ENCODE measurements at places on chromosomes 1 and 21.

- DNase-seq: no peak
Observed at GRCh38 chr21:45364468-45365185, 40.3 kb upstream of the COL18A1 start.

DNA sequence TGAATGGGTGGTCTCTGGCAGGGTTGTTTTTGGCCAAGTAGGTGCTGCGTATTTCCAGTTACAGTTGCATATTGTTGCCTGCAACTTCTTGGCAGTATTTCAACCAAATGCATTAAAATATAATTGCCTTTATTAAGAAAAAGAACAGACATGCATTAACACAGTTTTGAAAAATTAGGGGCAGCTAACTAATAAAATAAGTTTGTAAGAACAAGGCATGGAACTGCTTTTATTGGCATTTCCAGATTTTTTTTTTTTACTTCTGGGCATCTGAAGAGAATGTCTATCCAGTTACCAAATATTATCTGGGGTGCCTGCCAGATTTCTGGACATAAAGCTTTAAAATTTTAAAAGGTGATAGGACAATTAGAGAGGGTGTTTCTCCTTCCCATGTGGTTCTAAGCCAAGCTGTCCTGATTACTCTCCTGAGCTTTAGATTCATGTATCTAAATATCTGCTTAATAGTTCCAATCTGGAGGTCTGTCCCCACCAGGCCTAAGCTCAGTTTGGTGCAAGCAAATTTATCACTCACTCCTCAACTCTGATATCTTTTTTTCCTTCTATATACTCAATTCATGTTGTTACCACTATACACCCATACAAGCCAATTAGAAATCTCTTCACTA, 553.3 kb upstream of the USP24 start:
- no peak for DNase-seq

- DNase-seq: no peak
Observed at GRCh38 chr1:14160781-14161180, 437.7 kb upstream of the KAZN start.

GRCh38 chr1:65265651-65266351, 43.5 kb upstream of the DNAJC6 start:
- DNase-seq: no peak

GRCh38 chr1:95369985-95370690, 136.1 kb downstream of the RWDD3 start:
- no peak for DNase-seq

DNA sequence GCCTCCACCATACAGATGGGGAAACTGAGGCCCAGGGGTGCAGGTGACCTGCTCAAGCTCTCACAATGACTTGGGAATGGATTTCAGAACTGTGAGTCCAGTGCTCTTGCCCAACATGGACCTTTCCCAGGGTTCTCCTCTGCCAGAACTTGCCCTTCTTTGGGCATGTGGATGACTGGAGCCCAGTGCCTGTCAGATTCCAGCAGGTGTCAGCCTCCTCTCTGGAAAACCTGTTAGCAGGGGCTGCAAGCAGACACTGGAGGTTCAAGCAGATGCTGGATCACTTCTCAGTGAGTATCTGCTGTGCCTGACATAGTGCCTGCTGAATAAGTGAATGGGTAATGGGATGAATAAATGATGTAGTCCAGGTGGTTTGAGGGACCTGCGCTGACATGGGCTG, 314.2 kb upstream of the POU3F1 start:
- no peak for DNase-seq

- DNase-seq: no peak
Observed at GRCh38 chr1:35406103-35406502, 137.6 kb downstream of the ZMYM4 start.

GRCh38 chr1:196774603-196775002, at the start of gene CFHR3:
CFHR3 (plus strand) TSS chr1:196774840; CDS start chr1:196774887, 47 bp downstream.
- no peak for DNase-seq

DNA sequence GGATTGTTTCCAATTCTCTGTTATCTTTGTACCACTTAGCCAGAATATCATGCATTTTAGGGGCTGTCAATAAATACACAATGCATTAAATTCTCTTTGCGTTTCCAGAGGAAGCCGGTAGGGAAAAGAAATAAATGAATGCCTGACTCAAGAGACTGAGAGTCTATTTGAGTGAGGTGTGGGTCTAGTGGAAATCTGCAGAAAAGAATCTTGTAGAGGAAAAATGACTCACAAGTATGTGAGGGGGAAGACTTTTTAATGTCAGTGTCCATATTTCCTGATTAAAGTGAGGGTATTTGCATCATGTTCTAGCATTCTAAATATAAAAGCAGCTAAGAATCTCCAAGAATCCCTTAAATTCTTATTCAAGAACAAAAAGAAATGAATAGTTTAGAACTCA, 271.1 kb downstream of the PTPRC start:
- no peak for DNase-seq

DNA sequence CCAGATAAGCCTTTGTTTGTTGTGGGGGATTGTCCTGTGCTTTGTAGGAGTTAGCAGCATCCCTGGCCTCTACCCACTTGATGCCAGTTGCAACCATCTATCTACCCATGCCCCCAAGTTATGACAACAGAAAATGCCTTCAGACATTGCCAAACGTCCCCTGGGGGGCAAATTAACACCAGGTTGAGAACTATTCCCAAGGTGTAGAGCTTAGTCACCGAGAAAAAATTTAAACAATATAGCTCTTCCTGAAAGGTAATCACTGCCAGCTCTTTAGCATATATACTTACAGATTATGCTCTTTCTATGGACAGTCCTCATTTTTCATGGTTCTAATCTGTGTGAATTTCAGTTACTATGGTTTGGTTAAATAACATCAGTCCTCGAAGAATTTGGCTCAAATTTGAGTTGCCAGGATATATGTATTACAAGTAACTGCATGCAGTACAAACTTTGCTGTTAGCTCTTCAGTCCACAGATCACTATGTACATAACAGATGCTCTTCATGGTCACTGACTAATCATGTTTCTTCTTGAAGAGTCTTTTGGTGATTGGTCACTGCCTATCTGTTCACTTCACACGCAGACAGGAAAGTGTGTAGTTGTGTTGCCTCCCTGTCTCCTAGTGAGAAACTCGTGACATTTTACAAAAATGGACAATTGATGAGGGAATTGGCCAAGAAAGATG, 25.2 kb downstream of the MAPKAPK2 start:
- no peak for DNase-seq

DNA sequence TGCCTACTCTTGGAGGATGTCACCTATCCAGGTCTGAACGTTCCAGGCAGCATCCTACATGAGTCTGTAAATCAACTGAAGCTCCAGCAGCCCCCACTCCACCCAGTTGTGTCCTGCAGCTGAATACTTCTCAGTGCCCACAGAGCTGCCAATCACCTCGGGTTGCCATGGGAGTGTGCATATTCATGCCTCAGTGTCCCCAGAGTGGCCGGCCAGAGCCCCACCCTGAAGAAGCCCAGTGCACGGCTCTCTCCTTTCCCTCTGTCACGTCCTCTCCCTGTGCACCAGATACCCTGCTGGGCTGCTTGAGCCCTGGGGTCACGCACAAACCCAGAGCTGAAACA, 16.1 kb upstream of the GSTM4 start:
- DNase-seq: no peak

DNA sequence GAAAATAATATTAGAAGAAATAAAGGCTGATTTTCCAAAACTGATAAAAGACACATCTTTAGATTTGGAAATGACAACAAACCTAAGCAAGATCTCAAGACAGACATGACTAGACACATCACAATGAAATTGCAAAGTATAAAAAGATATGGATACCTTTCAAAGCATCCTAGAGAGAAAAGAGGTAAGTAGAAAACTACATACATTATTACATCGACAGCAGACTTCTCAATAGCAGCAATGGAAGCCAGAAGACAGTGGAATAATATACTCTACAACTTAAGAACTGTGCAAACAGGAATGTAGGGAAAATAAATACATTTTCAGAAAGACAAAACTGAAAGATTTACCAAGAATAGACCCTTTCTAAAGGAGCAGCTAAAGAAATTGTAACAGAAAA, 50.2 kb downstream of the DENND1B start:
- no peak for DNase-seq

DNA sequence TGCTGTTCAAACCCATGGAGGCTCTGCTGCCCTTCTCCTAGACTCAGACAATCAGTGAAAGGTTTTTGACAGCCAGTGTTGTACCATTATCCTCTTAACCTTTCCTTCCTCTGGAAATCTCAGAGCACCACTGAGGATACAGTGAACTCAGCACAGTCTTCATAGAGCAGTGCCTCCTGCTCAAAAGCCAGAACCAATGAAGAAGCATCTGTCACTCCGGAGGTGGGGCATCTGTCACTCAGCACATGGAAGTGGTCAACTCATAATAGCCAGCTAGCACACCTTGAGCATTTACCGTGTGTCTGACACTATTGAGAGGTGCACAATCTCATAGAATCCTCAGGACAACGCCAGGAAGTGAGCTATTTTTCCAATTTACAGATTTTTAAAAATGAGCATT, 62.4 kb downstream of the NMNAT2 start:
- DNase-seq: no peak

DNA sequence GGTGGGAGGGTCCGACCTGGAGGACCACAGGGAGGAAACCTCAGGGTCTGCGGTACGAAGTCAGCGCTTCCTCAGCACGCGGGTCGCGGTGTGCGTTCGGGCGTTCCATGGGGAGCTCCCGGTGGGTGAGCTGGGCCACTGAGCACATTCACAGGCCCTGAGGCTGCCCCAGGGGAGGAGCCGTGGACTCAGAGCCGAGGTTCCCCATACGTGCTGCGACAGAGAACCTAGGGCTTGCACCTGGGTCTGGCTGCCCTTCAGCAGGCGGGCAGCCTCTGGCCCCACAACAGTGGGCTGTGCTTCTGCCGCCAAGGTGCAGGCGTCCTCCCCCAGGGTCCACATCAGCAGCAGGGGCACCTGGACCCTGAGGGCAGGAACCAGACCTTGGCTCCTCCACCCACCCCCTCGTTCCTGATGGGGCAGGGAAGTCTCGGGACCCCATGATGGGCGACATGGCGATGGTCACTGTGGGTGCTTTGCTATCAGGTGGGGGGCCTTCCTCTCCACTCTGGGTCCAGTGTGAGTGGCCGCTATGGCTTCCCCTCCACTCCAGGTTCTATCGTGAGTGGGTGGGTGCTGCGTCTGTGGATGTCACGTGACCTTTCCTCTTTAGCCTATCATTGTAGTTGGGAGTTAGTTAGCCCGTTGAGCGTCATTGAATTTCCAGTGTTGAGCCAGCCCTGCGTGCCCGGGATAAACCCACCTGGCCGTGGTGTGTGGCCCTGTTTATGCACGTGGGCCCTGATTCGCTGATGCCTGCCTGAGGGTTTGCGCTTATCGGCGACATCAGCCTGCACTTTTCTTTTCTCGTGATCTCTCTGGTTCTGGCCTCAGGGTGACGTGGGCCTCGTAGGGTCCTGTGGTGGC, 27.9 kb downstream of the FTCD start:
- no peak for DNase-seq

DNA sequence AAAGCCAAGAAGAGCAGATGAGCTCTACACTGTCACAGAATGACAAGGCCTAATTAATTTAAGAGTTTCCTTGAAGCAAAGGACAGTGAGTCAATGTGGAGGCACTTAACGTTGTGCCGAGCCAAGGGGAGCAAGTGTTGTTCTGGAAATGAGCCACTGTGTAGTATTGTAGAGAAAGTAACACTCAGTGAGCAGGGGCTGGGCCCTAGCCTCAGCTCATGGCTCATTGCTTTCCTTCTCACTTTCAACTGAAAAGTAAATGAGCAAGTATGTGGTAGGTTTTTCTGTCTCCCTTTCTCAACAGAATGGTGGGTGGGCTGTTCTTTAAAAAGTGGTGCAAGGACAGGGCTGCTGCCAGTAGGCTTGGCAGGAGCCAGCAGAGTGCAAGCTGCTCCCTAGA, 11.8 kb upstream of the KIAA0040 start:
- no peak for DNase-seq

- DNase-seq: no peak
Observed at GRCh38 chr1:187985145-187985896, 1156.6 kb downstream of the PLA2G4A start.

GRCh38 chr1:153968408-153968807, 706 bp downstream of the CREB3L4 start:
- DNase-seq: no peak

GRCh38 chr1:69523461-69523860, 44.3 kb upstream of the LRRC7 start:
- no peak for DNase-seq

DNA sequence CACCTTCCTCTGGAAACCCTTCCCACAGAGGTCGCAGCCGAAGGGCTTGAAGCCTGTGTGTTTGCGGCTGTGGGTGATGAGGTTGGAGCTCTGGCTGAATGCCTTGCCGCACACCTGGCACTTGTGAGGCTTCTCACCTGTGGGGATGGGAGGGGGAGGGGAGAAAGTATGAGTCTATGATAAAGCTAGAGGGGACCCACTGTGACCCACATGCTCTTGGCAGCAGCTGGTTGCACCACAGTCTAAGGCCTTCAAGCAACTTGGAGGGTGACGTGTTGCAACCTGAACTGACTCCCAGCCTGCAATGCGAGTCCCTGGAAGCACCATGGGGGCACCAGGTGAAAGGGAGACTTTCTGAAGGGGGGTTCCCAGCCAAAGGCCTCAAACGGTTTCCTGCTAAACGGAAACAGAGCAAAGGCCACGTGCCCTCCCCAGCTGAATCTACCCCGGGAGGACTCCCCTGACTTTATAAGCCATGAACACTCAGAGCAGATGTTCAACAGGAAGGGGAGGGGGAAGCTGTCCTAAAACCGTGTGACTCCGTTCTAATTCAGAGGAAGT, 10.6 kb downstream of the GFI1 start:
- DNase-seq: no peak

GRCh38 chr1:25735956-25736529, 64.0 kb upstream of the SELENON start:
- DNase-seq: no peak

DNA sequence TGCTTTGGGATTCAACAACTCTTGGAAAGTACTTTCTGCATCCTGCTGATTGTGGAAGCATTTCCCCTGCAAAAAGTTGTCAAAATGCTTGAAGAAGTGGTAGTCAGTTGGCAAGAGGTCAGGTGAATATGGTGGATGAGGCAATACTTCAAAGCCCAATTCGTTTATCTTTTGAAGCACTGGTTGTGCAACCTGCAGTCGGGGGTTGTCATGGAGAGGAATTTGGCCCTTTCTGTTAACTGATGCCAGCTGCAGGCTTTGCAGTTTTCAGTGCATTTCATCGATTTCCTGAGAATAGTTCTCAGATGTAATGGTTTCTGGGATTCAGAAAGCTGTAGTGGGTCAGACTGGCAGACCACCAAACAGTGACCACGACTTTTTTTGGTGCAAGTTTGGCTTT, 47.6 kb upstream of the GJA5 start:
- no peak for DNase-seq

DNA sequence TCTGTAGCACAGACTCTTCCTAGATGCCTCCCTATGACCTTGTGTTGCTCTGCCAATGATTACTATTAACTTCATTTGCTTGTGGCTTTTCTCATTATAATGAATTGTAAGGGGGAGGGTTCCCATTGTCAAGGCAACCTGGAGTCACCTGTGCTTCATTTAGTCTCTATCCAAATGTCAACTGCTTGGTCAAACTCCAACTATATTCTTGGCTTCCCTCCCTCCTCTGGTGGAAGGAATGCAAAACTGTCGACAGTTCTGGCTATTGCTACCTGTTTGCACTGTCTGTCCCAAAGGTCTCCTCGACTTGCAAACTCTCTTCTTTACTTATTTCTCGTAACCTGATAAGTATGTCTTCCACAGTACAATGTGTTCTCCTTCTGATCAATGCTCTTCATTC, 100.3 kb downstream of the CACNA1E start:
- no peak for DNase-seq

GRCh38 chr1:236395230-236395946, 1.3 kb downstream of the EDARADD start:
- no peak for DNase-seq
